ENCODE measurements at places on chromosomes 2 and 18.

DNA sequence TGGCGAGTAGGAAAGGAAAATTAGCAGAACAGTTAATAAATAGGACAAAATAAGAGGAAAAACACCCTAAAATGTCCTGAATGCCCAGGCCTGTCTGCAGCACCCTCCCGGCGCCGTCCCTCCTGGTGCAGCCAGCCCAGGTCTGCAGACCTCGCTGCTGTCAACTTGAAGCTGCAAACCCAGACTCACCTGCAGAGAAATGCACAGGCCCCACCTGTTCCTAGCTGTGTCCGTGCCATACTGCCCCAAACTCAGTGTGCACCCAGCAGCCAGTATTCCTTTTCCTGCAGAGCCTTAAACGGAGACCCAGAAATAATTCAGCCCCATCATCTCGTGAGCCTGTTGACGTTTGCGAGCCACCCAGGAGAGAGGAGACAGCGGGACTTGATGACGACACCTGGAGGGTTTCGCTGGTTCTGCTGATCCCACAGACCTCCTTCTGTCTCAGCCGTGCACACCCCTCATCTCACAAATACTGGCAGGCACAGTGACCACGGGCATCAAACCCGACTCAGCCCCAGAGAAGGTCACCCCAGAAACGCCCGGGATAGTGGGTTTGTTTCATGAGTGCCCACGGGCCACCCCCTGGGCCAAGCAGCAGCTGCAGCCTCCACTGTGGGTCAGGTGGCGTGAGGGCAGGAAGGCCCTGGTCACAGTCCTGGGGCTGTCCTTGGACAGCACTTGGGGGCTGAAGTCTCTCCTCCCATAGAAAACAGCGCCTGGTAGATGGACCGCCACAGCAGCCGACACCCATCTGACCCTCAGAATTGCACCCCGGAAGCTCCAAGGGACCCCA is 239.5 kb upstream of the SALL3 start:
- no peak for DNase-seq

DNA sequence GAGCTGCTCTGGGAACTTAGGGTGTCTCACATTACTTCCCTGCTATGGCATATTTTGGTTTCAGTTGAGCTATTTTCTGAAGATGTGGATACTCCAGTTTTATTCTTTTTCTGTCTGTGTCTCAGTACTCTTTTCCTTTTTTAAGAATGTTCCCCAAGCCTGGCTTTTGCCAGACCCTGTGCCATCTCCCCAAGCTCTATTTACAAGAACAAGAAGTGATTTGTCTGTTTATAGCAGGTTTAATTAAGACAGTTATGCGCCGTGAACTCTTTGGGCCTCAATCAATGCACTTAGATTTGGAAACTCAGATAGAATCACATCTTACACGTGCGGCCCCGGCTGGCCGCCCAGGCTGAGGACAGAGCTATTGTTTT is 8.9 kb upstream of the SATB2 start:
- no peak for DNase-seq

- no peak for DNase-seq
Measured at GRCh38 chr2:104897515-104898184, 43.7 kb downstream of the POU3F3 start.

DNA sequence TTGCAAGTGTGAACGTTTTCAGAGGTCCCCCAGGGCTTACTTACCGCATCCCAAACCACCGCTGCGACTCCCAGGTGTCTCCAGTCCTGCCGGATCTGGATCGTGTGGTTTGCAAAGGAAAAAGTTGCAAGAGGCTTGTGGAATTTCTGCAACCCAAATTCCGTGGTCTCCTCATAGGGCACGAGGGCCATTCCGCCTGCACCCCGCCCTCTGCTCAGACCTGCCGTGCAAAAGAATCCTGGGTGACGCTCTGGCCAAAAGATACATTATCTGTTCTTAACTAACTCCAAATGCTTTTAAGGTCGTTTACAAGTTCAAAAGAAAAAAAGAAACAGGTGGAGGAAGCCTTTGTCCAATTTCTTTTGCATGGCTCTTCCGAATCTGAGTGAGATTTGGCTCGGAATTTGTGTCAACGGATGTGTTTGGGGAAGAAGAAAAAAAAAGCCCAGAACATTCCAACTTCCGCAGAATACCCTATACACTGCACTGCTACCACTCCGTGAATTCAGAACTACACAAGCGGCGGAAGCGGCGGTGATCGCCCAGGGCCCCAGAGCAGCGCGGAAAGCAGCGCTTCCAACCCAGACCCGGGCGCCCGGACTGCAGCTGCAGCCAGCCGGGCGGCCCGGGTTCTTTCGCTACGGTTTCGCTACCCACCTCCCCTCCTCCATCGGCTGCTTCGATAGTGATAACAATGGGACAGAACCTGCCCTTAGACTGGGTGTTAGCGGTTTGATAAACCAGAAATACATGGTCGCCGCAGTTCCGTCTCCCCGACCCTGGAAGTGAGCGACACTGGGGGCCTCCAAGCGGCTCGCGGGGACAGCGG is 795 bp downstream of the METTL21A start:
- DNase-seq = peak; percentile 82

- DNase-seq = no peak
Measured at GRCh38 chr2:118154176-118154575, 65.9 kb downstream of the INSIG2 start.

Measured in hematopoietic multipotent progenitor cell treated with erythropoietin and hydrocortisone succinate and interleukin-3 and kit ligand, for 6 days (in vitro differentiated cells).